ENCODE measurements at places on chromosomes 16 and 17.

GRCh38 chr16:30186782-30187555 lies 3.6 kb downstream of the CORO1A start:
- no peak for DNase-seq

- no peak for DNase-seq
Measured at GRCh38 chr17:4542726-4543191, 12.4 kb downstream of the MYBBP1A start.

- DNase-seq = no peak
Measured at GRCh38 chr16:79287424-79287917, 313.1 kb downstream of the MAF start.

DNA sequence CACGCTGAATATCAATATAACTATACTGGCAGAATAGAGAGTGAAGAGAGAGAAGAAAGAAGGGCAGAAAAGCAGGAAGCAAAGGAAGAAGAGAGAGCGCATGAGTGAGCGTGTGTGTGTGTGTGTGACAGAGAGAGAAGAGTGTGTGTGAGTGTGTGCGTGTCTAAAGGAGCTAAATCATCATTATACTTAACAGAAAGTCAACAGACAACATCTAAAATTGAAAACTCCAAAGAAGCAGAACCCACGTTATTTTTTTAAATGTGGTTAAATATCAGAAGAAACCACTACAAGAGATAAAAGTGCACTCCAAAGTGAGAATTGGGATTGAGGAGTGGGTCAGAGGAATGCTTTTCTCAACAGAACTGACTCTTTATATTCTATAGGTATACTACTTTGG lies 77.2 kb downstream of the BRIP1 start:
- DNase-seq = no peak

DNA sequence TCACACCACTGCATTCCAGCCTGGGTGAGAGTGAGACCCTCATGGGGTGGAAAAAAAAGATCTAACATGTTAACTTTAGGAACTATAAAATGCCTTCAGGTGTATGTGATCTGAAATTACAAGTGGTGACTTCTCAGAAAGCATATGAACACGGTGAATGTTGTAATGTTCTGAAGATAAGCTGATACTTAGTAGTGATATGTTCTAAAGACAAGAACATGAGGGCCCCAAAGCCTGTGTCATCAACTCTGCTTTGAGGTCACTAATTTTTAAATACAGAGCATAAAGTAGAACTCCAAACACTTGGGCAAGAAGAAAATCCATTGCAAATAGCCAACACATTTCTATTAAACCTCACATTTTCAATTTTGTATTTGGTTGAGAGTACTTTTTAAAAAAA lies 2.6 kb upstream of the FBF1 start:
- no peak for DNase-seq

DNA sequence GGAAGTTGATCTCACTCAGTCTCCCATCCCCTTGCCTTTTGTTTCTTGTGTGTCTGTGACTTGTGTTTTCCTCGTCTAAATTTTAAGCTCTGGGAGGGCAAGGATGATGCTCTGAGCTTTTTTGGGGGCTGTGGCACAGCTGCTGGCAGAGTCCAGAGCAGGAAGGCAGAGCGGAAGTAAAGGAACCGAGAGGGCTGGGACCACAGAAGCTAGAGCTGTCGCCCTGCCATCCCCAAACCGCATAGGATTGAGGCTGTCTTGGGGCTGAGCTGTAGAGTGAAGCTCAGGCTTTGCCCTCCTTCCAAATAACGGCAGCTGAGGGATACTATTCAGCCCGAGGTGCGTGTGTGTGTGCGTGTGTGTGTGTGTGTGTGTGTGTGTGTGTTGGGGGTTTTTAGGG lies 3.8 kb upstream of the DNAH2 start:
- no peak for DNase-seq

DNA sequence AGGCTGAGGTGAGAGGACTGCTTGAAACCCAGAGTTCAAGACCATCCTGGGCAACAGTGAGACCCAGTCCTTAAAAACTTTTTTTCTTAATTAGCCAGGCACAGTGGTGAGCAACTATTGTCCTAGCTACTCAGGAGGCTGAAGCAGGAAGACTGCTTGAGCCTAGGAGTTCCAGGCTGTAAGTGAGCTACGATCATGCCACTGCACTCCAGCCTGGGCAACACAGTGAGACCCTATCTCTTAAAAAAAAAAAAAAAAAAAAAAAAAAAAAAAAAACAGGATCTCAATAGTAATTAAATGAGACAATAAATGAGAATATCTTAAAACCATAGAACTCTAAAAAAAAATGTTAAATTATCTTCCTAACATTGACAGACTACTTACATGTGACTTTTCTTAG lies 14.3 kb downstream of the SMURF2 start:
- no peak for DNase-seq

DNA sequence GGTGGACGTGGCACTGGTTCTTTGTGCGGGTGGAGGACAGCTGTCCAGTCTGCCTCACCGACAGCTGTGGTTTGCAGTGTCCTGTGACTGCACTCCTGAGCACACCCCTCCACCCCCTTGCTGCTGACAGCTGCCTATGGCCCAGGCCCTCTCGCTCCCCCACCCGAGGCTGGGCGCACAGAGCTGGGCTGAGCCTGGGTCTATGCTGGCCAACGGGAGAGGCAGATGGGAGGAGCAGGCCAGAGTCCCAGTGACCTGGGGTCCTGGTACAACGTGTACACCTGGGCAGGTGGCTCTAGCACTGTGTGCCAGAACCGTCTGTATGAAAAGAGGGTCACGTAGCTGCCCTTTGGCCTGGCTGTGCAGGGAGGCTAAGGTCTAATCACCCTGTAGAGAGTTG lies 30.5 kb downstream of the BAIAP2 start:
- DNase-seq = no peak
